NCI-H510A (cell line): ENCODE measurements at places on chromosomes 5 and 9.

- DNase-seq = no peak
These were observed 99.9 kb downstream of the GABRB2 start for GRCh38 chr5:161446655-161447054.

DNA sequence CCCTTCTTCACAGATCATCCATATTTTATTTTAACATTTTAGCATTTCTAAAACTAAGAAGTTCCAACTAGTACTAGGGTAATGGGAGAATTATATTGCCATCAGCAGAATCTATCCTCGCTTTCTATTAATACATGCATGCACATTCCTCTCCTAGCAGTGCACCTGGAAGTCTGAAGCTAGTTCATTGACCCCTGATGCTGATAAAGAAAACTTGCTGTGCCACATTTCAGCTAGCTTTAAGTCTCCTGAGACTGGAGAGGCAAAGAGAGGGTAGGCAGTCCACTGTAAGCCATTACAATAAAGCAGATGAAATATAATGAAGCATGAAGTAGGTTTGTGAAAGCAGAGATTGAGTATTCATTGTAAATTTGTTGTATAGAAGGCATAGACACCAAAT, 15.8 kb downstream of the MINAR2 start:
- DNase-seq = no peak

- no peak for DNase-seq
These were observed 133.8 kb upstream of the MOCS2 start for GRCh38 chr5:53243403-53243802.

- DNase-seq = no peak
These were observed 149.8 kb downstream of the ICE1 start for GRCh38 chr5:5572010-5572865.

DNA sequence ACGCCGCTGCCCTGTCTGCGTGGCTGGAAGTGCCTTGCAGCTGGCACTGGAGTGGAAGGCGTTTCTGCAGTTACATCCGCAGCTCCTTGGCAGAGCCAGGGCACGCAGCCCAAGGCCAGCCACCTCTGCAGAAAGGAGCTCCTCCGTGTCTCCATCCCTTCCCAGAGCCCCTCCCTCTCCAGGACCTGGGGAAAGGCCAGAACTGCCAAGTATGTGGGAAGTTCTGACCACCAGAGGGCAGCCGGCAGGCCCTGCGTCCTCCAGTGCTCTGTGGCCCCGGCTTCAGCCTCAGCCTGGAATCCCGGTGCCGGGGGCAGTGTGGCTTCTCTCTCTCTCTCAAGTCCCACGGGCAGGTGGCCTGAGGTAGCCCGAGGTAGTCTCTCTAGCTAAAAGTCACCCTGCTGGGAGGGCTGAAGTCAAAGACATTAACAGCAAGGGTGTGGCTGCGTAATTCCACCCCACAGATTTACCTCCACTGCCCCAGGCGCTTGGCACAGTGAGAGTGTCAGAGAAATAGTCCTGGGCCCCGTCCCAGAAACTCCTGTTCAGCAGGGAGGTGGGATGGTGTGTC, 101.7 kb upstream of the FCN2 start:
- no peak for DNase-seq

- no peak for DNase-seq
These were observed 10.6 kb downstream of the UNC5A start for GRCh38 chr5:176820937-176821336.
